ENCODE measurements at places on chromosomes 11 and 22. TPM values are rescaled to one million over a fixed set of nuclear protein-coding genes. Genes with fewer than 3 reads are reported as not detected.

DNA sequence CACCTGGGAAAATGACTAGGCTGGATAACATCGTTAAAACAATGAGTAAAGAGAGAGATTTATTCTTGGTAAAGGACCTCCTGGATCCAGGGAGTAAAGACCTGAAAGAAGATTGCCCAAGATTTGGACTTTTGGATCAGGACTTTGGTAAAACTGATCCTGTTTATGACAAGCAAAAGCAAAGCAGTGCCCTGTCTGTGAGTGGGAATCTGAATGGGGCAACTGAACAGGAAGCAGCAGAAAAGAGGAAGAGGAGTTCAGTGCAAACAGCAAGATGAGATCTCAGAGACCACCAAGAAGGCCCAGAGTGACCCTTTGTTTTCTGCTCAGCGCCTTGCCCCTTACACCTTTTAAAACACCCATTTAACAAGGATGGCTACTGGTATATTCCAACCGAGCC is 122.0 kb downstream of the VPREB1 start:
- H3K27me3 ChIP-seq: peaks cover 53% of the 10 kb centered on the region
- no peak overlapping the region for H3K27ac ChIP-seq
- no peak for DNase-seq
- H3K4me3 ChIP-seq: no peak overlapping the region
- no peaks in the 10 kb centered on the region for H3K36me3 ChIP-seq
- H3K4me1 ChIP-seq: no peaks in the 10 kb centered on the region

TRIM48 gene
- not detected for total RNA-seq

DNA sequence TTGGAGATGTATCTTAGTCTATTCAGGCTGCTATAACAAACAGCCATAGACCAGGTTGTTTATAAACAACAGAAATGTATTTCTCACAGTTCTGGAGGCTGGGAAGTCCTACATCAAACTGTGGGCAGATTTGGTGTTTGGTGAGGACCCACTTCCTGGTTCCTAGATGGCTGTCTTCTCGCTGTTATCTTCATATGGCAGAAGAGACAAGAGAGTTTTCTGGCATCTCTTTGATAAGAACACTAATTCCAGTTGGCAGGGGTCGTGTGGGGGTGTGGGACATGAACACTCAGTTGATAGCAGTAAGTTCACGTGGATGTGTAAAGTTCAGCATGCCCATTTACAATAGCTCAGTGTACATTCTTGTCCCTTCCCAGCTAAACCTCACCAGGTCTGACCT is 41.3 kb upstream of the HMGXB4 start:
- H3K27me3 ChIP-seq: no peaks in the 10 kb centered on the region
- no peak overlapping the region for H3K27ac ChIP-seq
- no peak for DNase-seq
- H3K36me3 ChIP-seq: peaks cover 8% of the 10 kb centered on the region

DNA sequence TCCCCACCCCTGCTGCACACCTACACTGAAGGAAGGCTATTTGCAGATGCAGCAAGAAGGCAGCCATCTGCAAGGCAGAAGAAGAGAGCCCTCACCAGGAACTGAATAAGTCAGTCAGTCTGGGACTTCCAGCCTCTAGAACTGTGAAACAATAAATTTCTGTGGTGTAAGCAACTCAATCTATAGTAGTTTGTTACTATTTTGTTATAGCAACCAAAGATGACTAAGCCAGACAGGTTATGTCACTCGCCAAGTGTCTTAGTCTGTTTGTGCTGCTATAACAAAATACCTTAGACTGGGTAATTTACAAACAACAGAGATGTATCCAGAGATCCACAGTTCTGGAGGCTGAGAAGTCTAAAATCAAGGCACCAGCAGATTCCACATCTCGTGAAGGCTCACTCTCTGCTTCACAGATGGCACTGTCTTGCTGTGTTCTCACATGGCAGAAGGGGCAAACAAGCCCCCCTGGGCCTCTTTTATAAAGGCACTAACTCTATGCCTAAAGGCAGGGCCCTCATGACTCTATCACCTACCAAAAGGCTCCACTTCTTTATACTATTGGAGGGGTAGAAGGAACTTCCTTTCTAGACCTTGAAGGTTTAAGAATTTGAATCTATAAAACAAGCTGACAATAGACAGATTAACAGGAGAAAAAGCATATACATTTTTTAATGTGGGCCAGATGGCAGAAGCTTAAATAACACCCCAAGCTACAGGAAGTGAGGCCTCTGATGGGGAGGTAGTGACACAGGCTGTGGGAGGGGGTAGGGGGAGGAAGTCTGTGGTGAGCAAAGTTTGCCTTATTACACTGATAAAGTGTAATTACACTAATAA is 12.3 kb downstream of the APOL6 start:
- no peaks in the 10 kb centered on the region for H3K4me1 ChIP-seq
- H3K27me3 ChIP-seq: no peaks in the 10 kb centered on the region
- no peak for DNase-seq
- no peaks in the 10 kb centered on the region for H3K36me3 ChIP-seq
- no peak overlapping the region for H3K27ac ChIP-seq

MDK gene
- total RNA-seq: 286 TPM

- DNase-seq: no peak
- no peaks in the 10 kb centered on the region for H3K27me3 ChIP-seq
- peaks cover 26% of the 10 kb centered on the region for H3K36me3 ChIP-seq
- no peaks in the 10 kb centered on the region for H3K4me1 ChIP-seq
- H3K27ac ChIP-seq: no peak overlapping the region
Observed at GRCh38 chr22:41876675-41877074, 38.2 kb downstream of the SHISA8 start.

GRCh38 chr11:94851864-94852636 is 83.9 kb downstream of the AMOTL1 start:
- H3K4me3 ChIP-seq: no peak overlapping the region
- H3K36me3 ChIP-seq: no peaks in the 10 kb centered on the region
- no peak overlapping the region for H3K27ac ChIP-seq
- no peaks in the 10 kb centered on the region for H3K27me3 ChIP-seq

DNA sequence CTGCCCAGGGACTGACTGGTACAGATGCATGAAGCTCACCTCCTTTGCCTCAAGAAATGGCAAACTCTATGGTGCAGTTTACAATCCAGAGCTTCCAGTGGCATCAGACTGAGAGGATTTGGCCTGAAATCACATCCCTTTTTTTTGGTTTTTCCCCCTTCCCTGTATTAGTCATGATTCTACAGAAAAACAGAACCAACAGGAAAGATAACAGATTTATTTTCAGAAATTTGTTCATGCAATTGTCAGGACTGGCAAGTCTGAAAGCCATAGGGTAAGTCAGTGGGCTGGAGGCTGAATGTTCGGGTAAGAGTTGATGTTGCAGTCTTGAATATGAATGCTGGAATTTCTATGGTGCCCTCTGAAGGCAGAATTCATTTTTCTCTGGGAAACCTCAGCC is 12.0 kb upstream of the ZDHHC13 start:
- H3K36me3 ChIP-seq: no peaks in the 10 kb centered on the region
- no peaks in the 10 kb centered on the region for H3K27me3 ChIP-seq
- H3K4me3 ChIP-seq: no peak overlapping the region
- no peak for DNase-seq

DNA sequence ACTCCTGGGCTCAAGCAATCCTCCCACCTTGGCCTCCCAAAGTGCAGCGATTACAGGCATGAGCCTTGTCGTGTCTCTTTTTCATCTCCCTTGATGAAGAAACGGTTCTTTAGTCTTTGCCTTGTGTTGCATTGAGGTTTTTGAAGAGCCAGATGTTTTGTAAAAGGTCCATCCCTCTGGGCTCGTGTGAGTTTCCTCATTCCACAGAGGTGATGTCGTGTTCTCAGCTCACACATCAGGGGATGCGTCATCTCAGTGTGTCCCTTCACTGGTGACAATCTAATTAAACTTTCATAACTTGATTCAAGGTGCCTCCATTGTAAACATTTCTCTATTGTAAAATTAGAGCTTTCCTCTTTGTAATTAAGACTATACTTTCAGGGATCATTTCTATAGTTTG is 29.7 kb upstream of the TEF start:
- no peaks in the 10 kb centered on the region for H3K27me3 ChIP-seq
- peaks cover 19% of the 10 kb centered on the region for H3K4me1 ChIP-seq
- H3K27ac ChIP-seq: peak overlapping the region; percentile 19
- no peak overlapping the region for H3K4me3 ChIP-seq

DNA sequence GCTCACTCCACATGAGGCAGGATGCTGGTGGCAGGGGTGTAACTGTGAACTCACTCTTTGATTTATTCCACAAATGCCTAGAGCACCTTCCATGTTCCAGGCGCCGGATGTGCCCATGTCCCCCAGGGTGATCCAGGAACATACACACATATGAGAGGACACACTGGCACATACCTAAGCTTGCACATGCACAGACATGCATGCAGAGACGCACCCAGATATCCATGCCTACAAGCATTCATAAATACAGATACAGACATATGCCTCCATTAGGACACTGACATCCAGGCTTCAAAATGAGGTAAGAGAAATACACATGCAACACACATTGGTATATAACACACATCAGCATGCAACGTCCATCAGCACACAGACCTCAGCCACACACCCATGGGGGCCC is 4.5 kb downstream of the OSM start:
- no peak for DNase-seq
- no peaks in the 10 kb centered on the region for H3K27me3 ChIP-seq
- peaks cover 33% of the 10 kb centered on the region for H3K4me1 ChIP-seq
- no peaks in the 10 kb centered on the region for H3K36me3 ChIP-seq
- H3K4me3 ChIP-seq: no peak overlapping the region

DNA sequence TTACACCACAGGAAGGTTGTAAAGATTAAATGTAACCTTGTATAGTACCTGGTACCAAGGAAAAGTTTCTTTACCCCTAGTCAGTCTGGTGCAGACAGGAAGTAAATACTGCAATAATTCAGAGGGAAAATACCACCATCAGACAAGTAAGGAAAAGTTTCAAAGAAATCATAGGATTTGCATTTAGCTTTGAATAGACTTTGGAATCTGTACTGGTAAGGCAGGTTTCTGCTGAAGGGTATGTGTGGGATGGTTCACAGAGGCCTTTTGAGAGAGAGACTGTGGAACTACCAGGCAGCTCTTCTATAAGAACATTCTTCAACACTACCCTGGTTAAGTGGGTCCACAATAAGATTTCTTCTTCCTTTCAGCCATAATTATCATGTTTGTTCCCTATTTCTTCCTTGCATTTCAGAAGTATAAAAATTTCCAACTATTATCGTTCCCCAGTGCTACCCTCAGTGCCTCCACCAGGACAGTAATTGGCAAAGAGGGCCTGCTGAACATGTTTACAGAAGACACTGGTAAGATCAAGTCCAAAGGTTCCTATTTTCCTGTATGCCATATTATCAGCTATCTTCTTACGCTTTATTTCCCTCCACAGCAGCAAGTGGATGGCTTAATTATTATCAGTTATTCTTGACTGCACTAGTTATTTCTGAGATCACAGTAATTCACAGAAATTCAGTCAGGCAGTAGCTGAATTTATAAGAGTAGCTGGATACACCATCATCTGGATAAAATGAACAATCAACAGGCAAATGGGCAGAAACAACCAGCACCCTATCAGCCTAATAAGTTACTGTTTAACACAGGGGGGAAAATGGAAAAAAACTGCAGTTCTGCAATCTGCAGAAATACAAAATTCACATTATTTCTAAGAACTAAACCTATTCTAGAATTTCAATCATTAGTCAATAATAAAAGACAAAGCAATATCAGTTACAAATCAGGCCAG is 48.5 kb downstream of the PITPNB start:
- no peak for DNase-seq
- no peaks in the 10 kb centered on the region for H3K4me1 ChIP-seq
- no peak overlapping the region for H3K27ac ChIP-seq
- no peak overlapping the region for H3K4me3 ChIP-seq
- no peaks in the 10 kb centered on the region for H3K27me3 ChIP-seq
- peaks cover 21% of the 10 kb centered on the region for H3K36me3 ChIP-seq

DNA sequence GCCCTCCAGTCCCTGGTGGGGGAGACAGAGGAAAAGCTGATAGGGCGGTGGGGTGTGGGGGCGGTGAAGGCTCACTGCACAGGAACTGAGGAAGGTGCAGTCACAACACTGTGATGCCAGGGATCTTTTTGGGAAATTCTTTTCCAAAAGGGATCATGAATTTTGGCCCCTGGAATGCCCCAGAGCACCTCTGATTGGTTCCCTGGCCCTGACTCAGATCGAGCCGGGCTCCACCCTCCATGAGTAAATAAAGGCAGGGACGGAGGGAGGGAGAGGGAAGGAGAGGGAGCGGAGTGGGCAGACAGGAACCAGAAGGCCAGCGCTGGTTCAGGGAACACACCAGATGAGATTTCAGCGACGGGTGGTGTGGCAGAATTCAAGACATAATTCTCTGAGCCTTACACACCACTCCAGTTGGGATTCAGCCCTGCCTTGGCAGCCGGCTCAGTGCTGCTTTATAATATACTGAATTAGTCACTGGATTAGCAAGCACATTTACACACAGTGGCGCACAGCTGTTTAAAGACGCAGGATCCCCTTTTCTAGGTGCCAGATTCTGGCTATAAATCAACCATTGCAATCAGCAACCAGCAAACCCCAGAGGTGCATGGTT is 80.3 kb downstream of the ETS1 start:
- peaks cover 3% of the 10 kb centered on the region for H3K4me1 ChIP-seq

TSGA10IP gene
- total RNA-seq: not detected

GRCh38 chr11:117444256-117444655 is 116.6 kb downstream of the CEP164 start:
- no peak overlapping the region for H3K27ac ChIP-seq
- no peaks in the 10 kb centered on the region for H3K36me3 ChIP-seq
- no peaks in the 10 kb centered on the region for H3K4me1 ChIP-seq
- H3K4me3 ChIP-seq: no peak overlapping the region
- DNase-seq: no peak

All from HCT116 (cell line).